ENCODE measurements at places on chromosomes 3 and 15.

DNA sequence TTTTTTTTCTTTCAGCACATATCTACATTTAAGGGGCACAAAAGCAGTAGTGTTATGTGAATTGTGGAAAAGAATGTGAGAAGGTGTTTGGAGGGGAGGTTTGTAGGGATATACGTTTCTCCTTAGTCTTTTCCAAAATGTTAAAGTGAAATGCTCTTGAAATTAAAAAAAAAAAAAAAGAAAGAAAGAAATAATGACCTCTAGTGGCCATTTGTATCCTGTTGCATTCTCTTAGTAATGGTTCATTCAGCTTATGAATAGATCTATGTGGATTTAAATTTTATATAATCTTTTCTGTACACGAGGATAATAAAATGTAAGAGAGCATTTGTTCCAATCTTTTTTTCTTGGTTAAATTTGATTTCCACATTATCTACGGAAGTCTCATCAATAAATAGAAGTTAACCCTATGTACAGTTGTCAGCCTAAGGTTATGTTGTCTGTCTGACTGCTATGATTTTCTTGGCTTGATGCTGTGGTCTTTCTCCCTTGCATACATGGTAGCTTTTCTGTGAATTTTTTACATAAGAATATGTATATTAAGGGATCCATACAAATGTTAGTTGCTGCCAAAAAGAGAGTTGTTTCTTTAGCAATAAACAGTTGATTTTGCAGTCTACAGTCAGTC lies 1.7 kb downstream of the P2RY13 start:
- DNase-seq: no peak

GRCh38 chr3:191282251-191283185 lies 46.7 kb upstream of the CCDC50 start:
- no peak for DNase-seq

DNA sequence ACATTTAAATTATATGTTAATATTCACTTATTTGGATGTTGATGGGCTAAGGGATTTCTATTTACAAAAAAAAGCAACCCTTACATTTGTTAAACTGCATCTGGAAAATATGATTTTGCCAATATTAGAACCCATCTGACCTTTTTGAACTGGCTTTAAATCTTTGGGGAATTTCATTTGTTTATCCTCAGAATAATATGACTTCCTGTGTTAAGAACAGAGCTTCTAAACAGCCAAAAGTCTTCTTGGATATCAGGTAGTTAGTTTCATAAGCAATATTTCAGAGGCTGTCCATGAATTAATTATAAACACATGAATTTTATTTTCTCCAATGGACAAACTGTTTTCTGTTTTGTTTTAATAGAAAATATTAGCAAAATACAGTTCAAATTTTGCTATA lies 301.9 kb upstream of the AGTR1 start:
- DNase-seq: no peak

DNA sequence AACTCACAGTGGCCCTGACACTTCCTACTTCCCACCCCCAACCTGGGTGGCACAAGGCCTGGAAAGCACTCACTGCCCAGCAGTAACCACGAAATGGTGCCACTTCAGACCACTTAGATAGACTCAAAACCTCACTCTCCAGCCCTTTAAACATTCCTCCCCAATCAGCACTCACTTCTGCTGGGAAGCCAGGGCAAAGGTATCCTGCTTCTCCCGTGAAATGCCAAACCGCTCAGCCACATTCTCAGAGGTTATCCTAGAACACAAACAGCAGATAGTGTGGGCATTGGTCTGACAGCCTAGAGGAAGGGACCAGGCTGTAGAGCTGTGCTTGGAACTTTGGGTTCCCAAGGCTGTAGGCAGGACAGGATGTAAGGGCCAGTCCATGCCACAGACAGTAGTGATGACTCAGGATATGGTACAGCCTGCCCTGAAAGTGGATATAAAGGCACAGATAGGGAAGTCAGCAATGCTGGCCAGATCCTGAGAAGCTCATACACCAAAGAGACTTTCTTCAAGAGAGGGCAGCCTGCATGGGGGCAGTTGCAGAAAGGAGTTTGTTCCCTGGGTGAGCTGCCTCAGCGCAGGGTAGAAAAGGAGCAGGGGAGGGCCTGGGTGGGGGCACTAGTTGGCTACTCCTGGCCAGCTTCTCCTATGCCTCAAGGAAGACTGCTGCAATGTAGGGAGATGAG lies 9.2 kb downstream of the ACAA1 start:
- DNase-seq: peak; percentile 15

GRCh38 chr15:75192307-75192706 lies 9.4 kb upstream of the C15orf39 start:
- no peak for DNase-seq

DNA sequence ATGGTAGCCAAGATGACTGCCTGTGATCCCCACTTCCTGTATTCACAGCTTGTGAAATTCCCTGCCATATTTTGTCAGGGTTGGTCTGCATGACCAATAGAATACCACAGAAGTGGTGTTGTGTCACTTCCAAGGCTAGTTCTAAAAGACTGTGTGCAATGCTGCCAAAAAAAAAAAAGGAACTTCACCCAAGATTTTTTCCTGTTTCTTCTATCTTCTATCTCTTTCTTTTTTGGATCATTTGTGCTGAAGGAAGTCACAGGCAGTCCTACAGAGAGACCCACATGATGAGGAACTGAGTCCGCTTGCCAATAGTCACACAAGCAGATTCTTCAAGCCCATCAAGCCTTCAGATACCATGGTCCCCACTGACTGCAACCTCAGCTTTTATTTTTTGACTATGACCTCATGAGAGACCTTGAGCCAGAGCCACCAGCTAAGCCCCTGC lies 18.1 kb upstream of the RAF1 start:
- peak; percentile 25 for DNase-seq

Measured in stomach (tissue), 19 donors.